NT2/D1 (cell line): ENCODE measurements at places on chromosomes 16 and 17.

GRCh38 chr16:1283296-1283695, 26.1 kb upstream of the UBE2I start:
- no peak for DNase-seq

- DNase-seq: no peak
Observed at GRCh38 chr17:47956791-47957590, 692 bp downstream of the PRR15L start.

- DNase-seq: no peak
Observed at GRCh38 chr17:45230787-45231480, 9.2 kb downstream of the FMNL1 start.

GRCh38 chr17:14866266-14866665, 398.9 kb downstream of the PMP22 start:
- DNase-seq: no peak

GRCh38 chr17:74408262-74408661, 23.6 kb upstream of the GPRC5C start:
- no peak for DNase-seq

DNA sequence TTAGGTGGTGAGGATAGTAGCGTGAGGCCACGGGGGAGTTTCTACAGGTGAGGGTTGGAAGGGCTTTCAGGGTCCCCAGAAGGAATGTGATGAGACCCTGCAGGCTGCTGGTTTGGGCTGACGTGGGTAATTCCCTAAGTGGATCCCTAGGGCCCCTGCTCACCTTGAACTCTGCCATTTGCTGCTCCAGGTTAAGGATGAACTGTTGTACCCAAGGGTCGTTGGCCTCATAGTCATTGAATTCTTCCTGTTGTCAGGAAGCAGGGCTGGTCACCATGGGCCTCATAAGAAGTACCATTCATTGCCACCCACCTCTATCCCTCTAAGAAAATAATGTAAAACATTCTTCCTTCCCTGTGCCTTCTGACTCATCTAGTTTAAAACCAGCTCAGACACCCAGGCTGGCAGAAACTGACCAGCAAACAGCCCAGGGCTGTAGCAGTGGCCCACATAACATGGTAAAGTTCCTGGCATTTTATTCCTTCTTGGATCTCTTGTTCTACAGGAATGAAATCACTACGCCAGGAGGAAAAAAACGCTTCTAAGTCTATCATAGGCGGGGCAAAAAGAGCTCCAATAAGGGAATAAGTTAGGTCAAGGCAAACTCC, 27.6 kb downstream of the FCSK start:
- DNase-seq: no peak

- DNase-seq: no peak
Observed at GRCh38 chr16:50499254-50499653, 48.9 kb upstream of the NKD1 start.
